ENCODE measurements at places on chromosomes 2 and 18.

DNA sequence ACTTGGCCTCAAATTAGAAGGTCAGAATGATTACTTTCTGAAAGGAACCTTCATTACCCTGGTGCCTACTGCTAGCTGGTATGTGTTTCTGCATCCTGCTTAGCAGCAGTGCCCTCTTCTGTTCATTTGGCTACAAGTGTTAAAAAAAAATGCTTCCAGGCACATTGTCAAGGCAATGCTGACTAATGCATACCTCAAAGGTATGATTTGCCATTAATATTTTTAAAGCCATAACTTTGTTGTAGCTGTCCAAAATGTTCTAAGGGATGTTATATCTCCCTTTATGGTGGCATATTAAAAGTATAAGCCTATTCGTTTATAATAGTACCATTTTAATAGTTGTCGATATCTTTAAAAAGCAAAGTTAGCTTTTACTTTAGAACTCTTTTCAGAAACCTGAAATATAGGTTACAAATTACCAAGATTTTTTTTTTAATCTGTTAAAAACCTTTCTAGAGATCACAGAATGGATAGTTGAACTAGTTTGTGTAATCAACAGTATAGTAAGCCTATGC lies 52.0 kb upstream of the FAM171B start:
- DNase-seq, result no peak

DNA sequence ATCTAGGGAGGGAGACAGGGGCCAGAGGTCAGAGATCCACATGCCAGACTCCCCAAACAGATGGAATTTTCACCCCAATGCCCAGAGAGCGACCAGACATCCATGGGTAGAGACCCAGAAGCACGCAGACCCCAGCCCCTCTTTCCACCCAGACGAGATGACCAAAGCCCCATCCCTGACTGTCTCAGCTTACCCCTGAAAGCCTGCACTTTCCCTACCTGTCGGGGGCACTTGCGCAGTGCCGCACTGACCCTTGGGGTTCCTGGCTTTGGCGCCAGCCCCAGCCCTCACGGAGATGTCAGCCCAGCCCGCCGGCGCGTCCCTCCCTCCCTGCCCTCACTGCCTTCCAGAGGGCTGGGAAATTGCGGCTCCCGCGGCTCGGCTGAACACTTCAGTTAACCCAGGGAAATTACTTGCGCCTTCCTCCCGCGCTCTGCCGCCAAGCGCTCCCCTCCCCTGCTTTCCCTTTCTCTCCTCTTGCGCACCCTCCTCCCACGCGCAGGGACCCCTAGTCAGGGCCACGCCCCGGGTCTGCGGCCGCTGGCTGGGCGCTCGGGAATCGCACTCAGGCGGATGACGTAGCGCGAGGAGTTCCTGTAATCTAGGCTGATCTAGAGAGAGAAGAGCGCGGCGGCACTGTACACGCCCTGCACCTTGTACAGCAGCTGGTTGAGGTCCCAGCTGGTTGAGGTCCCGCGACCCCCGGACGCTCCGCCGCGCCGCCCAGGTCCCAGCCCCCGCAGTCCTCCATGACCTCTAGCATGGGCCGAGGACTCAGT lies 12.0 kb downstream of the ALPG start:
- no peak for DNase-seq

DNA sequence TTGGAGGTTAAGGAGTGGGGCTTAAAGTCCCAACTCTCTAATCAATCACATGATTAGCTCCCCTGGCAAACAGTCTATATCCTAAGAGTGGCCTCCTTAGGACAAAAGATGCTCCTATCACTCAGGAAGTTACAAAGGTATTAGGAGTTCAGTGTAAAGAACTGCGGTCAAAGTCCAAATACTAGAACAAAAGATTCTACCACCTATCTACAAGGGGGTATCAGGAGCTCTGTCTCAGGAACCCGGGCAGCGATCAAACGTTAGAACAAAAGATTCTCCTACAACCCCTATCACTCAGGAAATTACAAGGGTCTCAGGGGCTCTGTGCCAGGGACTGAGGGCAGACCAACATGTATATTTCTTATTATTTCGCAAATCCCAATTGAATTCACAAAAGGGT lies 58.0 kb downstream of the DTNB start:
- DNase-seq, result no peak

GRCh38 chr18:63237881-63238692 lies 81.5 kb downstream of the BCL2 start:
- no peak for DNase-seq

DNA sequence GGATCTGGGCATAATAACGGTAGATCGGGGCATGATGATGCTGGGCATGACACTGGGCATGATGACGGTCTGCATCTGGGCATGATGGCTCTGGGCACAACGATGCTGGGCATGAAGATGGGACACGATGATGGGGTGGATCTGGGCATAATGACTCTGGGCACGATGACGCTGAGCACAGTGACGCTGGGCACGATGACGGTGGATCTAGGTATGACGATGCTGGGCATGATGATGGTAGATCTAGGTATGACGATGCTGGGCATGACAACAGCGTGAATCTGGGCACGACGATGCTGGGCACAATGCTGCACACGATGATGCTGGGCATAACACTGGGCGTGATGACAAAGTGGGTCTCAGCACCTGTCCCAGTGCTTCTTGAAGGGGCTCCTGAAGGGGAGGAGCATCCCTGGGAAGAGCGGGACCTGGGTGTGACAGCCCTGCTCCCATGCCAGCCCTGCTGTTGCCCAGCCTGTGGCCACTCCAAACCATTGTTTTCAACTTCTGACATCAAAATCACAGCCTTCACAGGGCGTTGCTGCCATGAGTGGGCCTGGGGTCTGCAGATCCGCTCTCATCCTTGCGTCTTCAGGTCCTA lies 30.4 kb upstream of the ALLC start:
- peak; percentile 17 for DNase-seq

- DNase-seq, result no peak
Observed at GRCh38 chr2:529424-529823, 147.8 kb downstream of the TMEM18 start.

DNA sequence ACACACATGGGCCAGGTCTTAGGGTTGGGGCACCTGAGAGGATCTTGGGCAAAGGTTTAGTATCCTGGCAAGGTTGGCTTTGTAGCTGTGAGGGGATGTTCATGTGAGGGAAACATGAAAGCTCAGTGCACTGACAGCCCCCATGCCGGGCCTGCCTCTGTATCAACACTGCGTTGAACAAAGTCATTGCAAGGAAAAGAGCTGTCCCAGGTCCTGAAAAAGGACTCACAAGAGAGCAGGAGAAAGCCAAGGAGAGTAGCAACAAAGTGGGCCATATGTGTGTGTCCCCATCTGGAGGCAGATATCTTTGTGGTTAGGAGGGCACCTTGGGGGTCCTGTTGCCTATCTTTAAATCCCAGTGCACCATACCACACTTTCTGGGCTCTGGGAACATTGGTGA lies 237.8 kb upstream of the THSD7B start:
- DNase-seq, result no peak

DNA sequence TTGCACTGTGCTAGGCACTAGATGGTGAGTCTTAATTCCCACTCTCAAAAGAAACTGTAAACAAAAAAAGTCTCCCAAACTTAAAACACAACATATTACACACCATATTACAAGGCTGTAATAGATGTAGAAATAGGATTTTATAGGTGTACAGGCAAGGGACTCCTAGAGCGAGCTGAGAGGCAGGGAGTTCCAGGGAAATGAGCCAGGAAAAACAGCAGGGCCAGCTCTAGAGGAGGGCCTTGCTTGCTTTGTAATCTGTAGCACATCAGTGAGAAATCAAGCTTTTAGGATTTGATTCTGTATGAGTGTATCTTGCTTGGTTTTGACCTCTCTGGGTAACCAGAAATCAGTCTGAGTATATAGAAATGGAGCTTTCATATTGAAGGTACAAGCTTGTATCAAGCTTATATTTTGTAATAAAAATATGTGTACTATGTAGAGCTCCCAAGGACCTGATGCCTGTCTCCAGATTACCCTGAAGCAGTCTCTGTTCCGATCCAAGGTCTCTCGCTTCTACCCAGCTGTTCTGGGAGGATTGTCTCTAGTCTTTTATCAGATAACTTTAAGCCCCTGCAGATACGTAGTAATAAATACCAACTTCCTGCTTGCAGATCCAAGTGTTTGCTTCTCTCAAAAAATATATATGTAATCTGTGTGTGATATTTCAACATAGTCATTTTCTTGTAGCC lies 73.0 kb downstream of the MYO1B start:
- no peak for DNase-seq

DNA sequence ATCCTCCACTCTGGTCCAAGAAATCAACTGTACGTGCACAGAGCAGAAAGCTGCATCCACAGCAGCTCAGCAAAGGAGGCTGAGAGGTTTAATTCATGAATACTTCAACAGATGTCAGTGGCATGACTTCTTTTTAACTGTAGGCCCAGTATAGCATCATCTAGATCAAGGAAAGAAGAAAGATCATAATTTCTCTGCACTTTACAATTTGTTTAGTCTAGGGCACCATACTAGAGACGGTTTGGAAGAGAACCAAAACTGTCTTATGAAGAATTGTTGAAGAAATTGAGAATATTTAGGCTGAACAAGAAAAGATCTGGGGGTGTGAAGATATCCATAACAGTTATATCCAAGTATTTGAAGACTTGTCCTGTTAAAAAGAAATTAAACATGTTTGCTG lies 30.5 kb upstream of the MAP3K20 start:
- no peak for DNase-seq

GRCh38 chr18:74579496-74580065 lies 18.1 kb upstream of the ZNF407 start:
- DNase-seq, result no peak

DNA sequence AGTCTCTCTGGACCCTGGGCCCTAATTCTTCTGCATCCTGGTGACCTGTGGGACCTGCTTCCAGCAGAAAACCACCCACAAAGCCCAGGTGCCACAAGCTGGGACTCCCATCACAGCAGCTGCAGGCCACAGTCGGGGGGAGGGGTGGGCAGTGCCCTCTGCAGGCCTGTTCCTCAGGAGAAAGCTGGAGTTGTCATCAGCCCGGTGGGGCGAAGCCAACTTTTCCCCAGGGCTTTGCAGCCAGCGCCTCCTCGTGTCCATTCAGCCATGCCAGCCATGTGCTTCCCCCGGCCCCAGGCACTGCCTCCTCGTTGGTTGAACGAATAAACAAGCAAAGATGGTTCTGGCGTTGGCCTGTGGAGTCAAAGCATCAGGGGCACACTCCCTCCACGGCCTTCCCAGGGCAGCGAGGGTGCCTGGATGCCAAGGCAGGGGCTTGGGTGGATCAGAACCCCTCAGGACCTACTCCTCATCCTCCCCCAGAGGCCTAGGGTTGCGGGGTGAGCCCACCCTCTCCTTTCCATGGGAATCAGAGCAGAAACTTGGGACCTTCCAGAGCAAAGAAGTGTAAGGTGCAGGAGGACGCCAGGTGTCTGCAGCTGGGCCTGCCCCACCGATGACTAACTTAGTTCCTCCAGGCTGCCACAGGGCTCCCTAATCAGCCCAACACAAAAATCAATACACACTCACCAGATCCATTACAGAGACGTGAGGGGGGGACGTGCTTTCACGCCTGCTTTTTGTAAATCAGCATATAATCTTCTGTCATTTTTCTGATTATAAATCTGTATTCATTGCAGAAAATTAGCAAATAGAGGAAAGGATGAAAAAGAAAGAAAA lies 75.7 kb upstream of the RAB6C start:
- DNase-seq, result no peak

GRCh38 chr2:130720036-130720435 lies 8.8 kb upstream of the GPR148 start:
- DNase-seq, result no peak

- DNase-seq, result no peak
Observed at GRCh38 chr2:181047829-181048228, 67.4 kb downstream of the UBE2E3 start.

GRCh38 chr2:225289659-225290058 lies 109.9 kb upstream of the NYAP2 start:
- no peak for DNase-seq

DNA sequence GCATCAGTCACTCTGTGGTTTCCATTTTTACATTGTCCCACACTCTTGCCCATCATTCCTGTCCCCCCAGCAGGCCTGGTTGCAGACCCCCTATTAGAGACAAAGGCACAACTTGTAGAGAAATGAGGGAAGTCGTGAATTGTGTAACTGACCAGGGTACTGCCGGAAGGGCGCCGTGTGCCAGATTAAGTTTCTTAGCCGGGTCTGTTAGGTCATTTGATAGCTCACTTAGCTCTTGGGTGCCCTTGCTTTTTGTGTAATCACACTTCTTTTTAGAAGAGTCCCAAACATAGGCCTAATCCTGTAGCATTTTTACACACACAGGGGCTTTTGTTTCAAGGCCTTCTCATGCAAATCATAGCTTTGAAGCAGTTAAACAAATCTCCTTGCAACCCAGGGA lies 87.2 kb downstream of the CTAGE1 start:
- DNase-seq, result no peak

GRCh38 chr2:96985181-96985945 lies 1.0 kb downstream of the FAM178B start:
- DNase-seq, result no peak

DNA sequence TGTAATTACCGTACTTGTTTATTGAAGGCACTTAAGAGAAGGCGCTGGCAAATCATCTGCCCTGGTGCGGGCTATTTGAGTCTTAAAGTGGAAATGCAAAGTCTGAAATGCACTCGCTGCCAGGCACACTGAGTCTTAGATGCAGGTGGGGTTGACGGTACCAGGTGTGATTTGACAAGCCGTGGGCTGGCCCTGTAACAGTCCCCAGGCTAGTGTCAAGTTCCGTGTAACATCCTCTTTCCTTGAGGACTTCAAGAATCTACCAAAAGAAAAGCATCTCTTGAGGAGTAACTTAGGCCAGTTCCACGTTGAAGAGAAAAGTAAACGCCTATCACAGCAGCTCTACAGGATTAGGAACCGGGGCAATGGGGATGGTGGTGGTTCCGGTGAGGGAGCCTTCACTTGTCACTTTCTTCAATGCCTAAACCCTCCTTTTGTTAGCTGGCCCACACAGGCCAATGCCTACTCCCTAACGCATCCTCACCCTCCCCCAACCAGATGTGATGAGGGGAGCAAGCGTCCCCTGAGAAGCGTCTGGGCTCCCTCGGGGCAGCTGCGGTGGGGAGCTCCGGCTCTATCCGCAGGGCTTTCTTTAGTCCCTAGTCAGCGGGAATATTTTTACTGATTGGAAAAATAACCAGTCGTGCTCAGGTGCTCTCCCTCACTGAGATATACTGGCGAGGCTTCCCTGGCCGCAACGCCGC lies 1.5 kb upstream of the UGP2 start:
- DNase-seq, result no peak

GRCh38 chr2:182542501-182543258 lies 115.8 kb upstream of the PDE1A start:
- DNase-seq, result no peak

DNA sequence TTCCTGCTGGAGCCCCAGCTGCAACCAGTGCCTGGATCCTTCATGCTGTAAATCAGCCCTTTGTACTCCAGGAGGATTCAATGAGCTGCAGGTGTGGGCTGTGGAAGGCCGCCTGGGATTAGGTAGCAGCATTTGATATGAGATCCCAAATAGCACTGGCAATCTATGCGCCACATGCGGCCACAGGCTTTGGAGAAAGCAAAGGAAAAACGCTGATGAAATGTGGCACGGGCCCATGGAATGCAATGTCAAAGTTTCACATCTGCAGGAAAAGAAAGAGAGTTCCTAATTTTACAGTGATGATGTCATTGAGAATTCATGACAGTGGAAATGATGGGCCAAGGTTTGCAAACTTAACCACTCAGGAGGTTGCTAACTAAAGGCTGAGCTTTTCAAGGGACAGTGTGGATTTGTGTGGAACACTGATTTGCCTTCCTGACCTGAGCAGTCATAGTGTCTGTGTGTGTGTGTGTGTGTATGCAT lies 216.4 kb upstream of the OSR1 start:
- no peak for DNase-seq

Data from RWPE2 (cell line).